Activated CD4-positive, alpha-beta T cell treated with anti-CD3 and anti-CD28 coated beads, Interleukin-2, Interleukin-4, amounts not matched to agents 100 ng/mL and 50 ng/mL, durations not matched to agents 16 hours and 8 hours (primary cell): ENCODE measurements at places on chromosomes 3 and 15.

GRCh38 chr3:163058031-163058854, 1561.6 kb downstream of the OTOL1 start:
- DNase-seq, result no peak

GRCh38 chr3:110881069-110881468, 190.5 kb upstream of the NECTIN3 start:
- DNase-seq, result peak; percentile 9

DNA sequence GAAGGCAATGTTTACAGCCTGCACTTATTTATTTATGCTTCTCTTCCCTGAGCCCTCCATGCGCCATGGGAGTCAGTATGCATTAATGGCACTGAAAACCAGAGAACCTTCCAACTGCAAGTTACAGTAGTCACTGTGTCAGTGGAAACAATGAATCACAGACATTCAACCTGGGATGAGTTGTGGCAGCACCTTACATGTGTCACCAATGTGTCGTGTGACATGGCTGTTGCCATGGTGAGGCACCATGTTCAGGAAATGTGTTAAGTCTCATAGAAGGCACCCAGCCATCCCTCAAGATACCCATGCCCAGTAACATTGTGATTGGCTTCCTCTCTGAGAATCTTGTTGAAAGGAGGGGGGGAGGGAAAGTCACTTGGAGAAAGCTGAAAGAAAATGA, 105.0 kb downstream of the FOXP1 start:
- peak; percentile 56 for DNase-seq

DNA sequence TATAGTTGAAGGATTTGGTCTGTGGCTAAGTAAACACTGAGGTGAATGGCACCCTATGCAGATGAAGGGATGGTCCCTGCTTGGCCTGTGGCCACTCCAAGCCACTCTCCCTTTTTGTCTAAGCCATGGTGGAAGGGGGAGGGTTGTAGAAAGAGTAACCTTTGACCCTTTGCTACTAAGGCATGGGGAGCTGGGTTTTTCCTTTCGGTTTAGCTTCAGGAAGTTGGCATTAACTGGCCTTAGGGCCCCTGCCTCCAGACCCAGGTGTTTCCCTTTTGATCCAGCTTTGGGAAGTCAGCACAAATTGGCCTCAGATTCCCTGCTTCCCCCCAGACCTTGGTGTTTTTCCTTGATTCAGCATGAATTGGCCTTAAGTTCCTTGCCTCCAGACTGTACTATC, 49.5 kb downstream of the EFCAB12 start:
- no peak for DNase-seq

- peak; percentile 41 for DNase-seq
Observed at GRCh38 chr3:161072211-161072621, 32.9 kb downstream of the B3GALNT1 start.

DNA sequence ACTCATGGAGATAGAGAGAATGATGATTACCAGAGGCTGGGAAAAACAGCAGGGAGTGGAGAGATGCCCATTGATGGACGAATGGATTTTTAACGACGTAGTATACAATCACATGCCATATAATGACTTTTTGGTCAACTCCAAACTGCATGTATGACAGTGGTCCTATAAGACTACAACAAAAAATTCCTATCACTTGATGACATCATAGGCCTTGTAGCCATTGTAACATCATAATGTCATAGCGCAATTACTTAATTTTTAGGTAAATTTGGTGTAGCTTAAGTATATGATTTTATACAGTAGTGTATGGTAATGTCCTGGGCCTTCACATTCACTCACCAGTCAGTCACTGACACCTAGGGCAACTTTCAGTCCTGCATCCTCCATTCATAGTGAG, 264.3 kb downstream of the RAP2B start:
- no peak for DNase-seq

DNA sequence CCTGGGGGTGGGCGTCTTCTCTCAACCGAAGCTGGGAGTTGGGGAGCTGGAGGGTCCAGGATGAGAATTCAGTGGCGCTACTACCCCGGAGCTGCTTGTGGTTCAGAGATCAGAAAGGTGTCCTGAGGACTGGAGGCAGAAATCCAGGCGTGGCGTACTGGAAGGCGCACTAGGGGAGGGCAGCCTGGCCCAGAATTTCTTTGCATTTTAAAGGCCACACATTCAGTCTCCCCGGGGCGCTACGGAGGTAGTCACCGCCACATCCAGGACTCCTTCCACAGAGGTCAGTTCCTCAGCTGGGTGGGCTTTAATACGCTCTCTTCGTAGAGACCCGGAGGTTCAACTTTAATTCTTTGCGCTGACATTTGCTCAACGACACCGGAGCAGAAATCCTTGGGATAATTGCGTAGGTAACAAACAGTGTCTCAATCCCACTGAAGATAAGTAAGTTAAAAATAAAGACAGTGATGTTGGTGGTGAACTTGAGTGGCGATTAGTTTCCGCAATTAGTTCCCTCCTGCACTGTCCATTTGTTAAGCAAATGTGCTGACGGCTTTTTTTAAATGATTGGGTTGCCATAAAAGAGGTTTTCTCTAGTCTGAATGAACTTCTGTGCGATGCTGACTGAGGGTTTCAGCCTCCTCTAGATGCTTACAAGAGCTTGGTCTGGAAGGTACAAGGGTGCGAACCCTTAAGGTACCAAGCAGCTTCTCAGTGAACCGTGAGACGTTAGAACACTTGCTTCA, 535 bp downstream of the MCTP2 start:
- no peak for DNase-seq

DNA sequence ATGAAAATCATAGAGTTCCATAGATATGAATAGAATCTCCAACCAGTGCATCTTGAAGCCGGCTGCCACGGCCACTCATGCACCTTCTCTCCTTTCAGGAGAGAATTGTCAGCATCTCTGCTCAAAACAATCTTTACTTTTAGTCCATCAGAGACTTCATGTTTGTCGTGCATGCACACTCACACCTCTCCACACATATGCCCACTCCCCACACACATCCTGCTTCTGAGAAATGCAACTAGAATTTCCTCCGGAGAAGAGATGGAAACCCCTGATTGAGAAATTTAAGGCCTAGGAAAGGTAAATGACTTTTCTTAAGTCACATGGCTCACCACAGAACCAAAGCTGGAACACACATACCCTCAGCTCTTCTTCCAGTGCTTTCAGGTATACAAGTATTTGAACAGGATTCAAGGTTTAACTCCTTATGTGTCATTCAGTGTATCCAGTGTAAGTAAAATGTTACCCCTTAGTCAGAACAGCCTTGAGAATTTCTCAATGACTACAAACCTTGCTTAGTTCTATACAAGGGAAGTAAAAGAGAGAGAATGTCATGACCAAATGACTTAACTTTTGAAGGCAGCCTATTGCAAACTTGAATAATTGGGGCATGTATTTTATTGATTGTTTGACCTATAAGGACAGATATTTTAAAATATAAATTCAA, 69.1 kb upstream of the TSEN2 start:
- peak; percentile 13 for DNase-seq

DNA sequence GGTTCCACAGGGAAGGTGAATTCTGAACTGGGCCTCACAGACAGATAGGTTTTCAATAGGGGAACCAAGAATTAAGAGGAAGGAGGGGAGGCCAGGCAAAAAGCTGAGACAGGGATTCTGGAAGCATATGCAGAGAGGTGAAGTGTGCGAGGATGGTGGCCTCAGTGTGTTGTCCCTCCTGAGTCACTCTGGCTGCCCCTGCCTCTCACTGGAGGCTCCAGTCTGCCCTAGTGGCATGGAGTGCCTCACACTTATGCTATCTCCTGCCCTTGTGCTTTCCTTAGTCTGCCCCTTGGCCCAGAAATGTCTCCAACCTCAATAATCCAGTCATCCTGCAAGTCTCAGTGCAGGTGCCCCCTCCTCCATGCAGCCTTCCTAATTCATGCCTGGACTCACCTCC, 32.2 kb upstream of the RBP1 start:
- DNase-seq, result no peak

DNA sequence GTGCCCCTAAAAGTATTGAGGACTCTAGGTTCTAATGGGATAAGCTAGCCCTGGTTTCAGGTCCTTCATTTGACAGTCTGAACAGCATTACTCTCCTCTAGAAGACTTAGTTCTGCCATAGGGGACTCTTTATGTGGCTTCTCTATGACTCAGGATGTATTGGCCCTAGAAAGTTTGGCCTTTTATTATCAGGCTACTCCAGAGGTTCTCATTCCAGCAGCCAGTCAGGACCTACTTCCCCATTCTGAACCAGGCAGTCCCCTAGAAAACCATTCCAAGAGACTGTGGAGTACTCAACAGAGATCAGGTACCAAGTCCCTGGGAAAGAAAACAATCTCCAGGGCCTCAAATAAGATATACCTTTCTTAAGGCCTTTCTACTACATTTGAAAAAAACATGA, 157.9 kb upstream of the TSPAN3 start:
- DNase-seq, result no peak

GRCh38 chr3:165181556-165181955, 14.6 kb downstream of the SLITRK3 start:
- DNase-seq, result no peak

DNA sequence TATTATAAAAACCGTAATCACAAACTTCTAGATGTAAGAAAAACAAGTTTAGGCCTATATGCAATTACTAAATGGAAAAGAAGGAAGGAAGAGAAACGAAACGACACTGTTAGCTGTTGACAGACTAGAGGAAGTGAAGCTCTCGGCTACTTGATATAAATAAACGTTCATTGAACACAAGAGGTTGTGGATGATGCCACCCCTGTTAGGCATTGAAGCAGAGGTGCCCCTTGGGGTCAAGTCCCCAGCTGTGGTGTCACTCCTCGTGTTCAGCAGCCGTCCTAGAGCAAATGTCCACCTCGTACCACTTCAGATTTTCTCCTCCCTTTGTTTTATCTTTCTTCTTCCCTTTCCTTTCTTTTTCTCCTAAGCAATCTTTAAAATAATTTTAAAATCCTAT, 146.5 kb upstream of the UBE2E1 start:
- no peak for DNase-seq
